ENCODE measurements at places on chromosomes 5 and 9.

GRCh38 chr5:137622850-137623249 lies 113.0 kb downstream of the KLHL3 start:
- no peak for DNase-seq

GRCh38 chr9:26375448-26375847 lies 517.2 kb downstream of the CAAP1 start:
- DNase-seq, result no peak

DNA sequence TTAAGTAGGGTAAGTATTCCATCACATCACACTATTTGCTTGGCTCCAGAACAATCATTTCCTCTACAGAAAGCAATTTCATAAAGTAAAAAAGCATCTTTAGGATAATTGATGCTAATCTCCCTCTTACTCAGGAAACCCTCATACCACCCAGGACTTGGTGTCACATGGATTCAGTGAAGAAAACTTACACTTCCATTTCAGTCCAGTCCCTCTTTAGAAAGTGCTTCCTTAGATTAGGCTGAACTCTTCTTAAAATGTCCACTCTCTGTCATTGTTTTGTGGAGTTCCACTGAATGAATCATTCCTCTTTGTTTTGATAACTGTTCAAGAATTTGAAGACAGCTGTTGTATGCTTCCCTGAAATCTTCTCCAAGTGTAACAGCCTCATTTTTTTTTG lies 144.0 kb upstream of the ZNF462 start:
- no peak for DNase-seq

DNA sequence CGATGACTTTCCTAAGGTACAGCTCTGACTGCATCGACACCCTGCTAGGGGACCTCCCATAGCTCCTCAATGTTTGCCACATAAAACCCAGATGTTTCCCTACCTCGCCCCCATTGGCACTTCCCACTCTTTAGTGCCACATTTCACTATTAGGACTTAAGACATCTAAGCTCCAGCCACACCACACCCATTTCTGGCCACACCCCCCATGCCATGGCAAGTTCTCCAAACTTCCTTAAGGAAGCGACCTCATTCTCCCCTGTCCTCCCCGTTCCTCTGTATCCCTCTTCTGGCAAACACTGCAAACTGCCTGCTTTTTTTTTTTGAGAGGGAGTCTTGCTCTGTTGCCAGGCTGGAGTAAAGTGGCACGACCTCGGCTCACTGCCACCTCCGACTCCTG lies 62.9 kb downstream of the USP20 start:
- no peak for DNase-seq

DNA sequence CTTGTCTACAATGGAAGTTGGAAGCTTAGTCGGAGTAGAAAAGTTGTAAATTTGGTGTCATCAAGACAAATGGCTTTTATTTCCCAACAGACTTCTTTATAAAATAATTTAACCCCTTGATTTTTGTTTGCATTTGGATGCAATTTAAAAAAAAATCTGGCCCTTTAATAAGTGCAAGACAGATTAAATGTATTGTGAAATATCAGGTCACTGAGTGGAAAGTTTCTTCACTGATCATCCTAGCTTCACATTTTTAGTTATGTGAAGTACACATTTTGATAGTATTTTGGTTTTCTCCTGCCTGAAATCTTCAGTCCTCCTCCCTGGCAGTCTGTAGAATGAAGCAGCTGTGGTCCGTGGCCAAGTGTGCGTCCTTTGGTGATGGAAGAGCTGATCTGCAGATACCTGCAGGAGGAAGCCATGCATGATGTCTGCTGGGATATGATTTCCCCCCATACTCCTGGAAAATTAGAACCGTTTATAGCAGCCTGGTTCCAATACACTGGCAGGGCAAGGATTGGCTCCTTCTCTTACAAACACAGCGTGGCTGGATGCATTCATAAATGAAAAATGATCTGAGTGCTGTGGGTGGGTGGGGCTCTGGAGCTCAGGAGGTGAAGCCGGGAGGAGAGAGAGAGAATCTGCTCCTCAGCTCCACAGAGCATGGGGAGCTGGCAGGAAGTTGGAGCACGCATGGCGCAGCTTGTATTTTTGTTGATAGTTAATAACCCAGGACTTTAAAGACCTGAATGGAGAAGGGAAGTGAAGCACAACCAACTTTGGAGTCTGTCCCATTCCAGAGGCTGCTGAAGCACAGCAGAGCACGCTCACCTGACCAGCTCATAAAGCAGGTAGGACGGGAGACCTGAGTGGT lies 238.4 kb downstream of the GOLPH3 start:
- DNase-seq, result no peak

DNA sequence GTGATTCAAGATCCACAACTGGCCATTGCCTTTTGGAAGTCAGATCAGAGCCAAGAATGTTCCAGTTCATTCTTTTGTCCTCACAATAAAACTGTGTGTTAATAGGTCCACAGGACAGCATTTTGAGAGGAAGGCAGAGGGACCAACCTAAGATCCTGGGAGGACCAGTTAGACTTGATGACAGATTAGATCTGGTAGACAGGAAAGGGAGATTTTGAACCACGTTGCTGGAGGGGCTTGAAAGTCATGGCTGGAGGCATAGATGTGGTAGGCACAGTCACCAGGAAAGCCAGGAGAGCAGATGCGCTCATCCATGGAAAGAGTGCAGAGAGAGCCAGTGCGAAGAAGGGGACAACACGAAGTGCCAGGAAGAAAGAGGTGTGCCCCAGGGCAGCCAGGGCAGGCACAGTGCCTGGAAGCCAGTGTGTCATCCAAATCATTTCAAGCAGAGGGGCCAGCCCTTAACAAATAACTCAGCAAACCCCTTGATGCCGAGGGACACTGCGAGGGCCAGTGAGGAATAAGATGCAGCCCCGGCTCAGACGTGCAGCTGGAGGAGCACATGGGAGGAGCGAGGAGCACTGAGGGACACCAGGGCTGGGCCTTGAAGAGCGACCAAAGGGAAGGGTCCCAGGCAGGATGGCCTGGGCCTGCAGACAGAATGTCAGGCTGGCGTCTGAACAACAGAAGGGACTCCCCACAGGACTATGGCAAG lies 12.8 kb upstream of the SLC2A8 start:
- DNase-seq, result peak; percentile 5
